ENCODE measurements at places on chromosomes 2 and 18.

DNA sequence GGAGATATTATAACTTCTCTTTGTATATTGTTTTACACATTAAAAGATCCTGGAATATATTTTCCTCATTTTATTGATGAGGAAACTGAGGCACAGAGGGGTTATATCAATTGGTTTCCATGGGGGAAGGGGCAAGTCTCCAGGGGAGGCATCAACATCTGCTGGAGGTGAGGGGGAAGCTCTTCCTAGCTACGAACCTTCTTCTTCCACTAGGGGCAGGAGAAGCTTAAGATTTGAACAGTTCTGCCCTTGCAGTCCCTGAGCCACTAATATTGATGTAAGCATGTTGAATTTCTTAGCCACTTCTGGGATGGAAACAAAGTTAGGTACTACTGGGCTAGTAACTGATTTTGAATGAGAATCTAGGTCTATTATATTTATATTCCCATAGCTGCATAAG, 140.1 kb upstream of the AQP4 start:
- DNase-seq, result no peak

DNA sequence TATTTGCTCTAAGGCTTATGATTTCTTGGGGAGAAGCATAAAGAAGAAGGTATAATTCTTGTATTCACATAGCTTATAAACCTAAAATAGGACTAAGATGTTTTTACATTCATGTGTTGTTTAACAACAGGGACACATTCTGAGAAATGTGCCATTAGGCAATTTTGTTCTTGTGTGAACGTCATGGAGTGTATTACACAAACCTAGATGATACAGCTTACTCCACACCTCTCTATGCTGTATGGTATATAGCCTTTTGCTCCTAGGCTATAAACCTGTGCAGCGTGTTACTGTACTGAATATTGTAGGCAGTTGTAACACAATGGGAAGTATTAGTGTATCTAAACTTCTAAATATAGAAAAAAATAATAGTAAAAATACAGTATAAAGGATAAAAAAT, 92.1 kb downstream of the PHLPP1 start:
- DNase-seq, result no peak

DNA sequence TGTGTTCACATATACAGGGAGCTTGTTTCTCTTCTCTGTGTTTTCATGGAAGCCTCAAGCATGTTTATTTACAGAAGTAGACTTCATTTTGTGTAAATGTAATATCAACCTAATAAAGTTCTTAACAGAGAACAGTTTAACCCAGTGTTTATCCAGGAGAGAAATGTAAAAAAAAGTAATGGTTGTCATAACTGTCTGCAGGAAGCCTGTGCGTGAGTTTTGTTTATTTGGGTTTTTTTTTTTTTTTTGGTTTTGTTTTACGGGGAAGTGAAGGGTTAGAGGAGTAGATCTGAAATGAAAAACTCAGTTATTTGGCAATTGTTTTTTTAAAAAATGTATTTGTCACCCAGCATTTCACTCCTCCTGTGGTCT, 124.7 kb downstream of the RAPGEF4 start:
- DNase-seq, result no peak

GRCh38 chr18:55774505-55774904, 186.5 kb upstream of the TCF4 start:
- no peak for DNase-seq

DNA sequence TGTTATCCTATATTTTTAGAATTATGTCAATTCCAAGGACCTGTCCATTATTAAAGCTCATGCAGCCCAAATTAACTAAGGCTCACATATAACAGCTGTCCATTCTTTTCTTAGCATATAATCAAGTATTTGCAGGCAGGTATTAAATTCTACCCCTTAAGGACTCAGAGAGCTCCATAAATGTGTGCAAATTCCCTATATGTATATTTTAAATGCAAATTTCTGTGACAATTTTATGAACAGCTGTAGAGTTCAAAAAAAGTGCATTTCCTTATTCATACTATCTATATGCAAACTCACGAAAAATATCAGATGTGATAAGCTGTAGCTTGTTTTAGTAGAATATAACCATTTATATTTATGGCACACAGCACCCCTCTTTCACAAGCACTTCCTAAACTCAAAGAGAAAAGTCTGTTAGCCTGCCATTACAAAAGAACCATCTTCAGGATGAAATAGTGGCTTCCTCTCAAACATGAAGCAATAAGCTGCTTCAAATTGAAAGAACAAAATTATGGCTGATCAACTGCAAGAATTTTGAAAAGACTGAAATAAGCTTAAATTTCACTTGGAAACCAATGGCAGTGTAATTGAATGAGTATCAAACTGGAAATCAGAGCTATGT, 155.0 kb upstream of the REG3G start:
- DNase-seq, result no peak

DNA sequence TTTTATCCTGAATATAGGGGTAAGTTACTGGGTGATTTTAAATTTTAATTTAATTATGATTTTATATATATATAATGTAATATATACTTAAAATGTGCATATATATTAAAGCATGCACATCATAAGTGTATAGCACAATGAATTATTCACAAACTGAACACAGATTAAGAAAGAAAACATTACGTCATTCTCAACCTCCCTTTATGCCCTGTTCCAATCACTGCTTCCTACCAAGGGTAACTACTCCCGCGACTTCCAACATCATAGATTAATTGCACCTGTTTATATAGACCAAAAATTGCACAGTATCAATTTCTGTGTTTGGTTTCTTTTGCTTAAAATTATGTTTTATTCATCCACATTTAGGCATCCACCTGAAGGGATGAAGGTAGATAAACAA, 301.3 kb upstream of the KLHL14 start:
- DNase-seq, result no peak

- DNase-seq, result peak; percentile 22
Observed at GRCh38 chr18:23618862-23619387, 32.6 kb upstream of the NPC1 start.

DNA sequence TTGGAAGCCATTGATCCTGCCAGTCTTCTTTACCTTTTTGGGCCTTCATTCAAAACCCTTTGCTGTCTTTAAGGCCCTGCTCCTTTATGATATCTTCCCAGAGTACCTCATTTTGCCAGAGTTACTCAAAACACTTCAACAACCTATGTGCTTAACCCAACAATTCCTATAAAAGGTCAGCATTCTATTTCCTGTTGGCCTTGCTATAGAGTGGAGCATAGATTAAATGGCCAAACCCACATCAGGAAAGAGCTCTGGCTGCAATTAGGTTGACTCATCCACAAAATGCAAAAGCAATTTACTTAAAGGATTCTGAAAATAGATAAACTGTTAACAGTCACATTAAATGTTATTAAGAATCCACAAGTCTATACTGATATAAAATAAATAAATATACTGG, 21.2 kb downstream of the MRPL33 start:
- DNase-seq, result no peak

DNA sequence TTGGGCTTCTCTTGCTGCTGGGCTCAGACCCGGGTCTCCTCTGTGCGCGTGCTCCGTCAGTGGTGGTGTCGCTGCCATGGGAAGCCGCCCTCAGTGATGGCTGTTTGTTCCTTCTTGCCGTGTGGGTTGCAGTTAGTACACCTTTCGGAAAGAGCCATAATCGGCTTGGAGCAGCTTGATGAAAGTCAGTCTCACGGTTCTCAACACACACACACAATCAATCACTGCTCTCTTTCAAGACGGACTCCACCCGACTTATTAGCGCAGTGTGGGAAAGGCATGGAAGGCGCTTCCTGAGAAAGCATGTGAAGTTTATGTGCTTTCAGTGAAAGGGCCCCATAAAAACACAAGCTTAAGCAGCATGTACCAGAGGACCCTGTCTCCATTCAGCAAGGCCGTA, 64.1 kb downstream of the SOX11 start:
- DNase-seq, result no peak

- DNase-seq, result peak; percentile 57
Observed at GRCh38 chr2:21317131-21317530, 193.4 kb downstream of the TDRD15 start.

GRCh38 chr2:173305303-173305702, 49.4 kb upstream of the CDCA7 start:
- DNase-seq, result no peak

DNA sequence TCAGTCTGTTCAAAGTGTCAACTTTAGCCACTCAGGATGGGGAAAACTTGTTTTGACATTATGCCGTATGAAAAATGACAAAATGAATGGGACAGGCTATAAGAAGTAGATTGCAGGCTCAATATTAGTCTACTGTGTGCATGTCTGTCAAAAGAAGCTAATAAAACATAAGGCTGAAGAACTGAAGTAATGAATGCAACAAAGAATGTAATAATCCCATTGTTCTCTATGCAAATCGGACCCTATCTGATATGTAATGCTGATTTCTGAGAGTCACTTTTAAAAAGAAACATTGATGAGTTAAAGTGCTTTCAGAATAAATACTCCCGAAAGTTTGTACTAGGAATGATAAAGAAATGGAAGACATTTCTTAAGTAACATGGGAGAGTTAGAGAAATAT, 172.2 kb downstream of the DLGAP1 start:
- no peak for DNase-seq

GRCh38 chr18:78713726-78714125, 265.9 kb upstream of the SALL3 start:
- DNase-seq, result no peak

GRCh38 chr18:48818329-48819254, 132.2 kb downstream of the SMAD7 start:
- DNase-seq, result no peak

- DNase-seq, result no peak
Observed at GRCh38 chr2:186575302-186575701, 14.6 kb upstream of the ITGAV start.

DNA sequence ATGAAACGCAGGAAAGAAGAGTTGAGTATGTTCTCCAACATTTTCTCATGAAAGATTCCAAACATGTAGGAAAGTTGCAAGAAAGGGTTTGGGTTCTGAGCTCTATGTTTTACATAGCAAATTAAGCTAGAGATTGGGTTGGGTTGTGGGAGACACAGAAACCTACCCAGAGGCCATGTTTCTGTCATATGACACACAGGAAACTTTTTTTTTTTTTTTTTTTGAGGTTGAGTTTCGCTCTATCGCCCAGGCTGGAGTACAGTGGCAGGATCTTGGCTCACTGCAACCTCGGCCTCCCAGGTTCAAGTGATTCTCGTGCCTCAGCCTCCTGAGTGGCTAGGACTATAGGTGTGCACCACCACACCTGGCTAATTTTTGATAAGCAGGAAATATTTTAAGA, 57.6 kb downstream of the DOCK10 start:
- no peak for DNase-seq

DNA sequence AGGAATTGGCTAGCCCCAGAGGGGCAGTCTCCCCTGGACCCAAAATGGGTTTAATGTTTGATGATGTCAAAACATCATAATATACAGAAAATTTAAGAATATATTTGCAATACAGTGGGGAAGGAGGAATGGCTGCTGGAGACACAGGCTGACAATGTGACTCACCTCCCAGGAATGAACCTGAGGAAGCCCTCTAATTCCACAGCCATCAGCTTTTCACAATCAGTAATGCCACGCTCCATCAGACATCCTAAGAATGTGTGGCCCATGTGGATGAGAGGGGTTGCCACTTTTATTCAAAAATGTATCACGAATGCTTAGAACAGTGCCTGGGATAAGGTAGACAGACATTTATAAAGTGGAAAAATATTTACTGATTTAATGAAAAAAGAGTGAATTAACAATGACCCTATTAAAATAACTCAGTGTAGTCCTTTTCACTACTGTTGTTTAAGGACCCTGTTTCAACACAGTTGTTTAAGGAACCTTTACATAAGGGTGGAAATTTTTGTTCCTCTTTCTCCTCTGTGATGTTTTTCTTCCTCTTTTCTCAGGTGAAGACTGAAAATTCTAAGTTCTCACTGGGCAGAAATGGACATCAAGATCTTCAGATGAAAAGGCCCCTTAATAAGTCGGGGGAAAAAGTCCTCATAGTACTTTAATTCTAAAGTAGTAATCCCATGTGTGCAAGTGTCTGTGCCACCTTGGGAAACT, 17.5 kb upstream of the TMEM163 start:
- DNase-seq, result no peak

DNA sequence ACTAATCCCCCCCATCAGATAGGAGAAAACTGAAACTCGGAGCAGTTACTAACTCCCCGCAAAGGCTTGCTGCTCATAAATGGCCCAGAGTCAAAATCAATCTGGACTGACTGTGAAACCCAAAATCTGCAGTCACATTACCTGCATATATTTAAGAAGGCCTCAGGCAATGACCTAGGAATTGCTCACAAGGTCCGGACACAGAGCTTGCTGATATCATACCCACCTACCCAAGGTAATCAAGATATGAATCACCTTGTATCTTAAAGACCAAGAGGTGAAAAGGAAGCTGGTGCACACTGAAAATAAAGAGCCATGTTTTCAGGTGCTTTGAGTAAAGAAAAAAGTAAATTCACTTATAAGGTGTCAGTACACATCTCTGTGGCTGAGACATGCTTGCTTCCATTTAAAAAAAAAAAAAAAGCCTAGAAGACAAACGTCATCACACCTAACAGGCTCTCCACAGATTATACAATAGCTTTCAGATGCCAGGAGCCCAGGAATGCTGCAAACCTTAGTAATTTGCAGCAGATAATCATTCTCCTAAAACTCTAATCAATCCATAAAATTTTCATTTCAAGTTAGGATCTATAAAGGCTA, 195.4 kb downstream of the ZEB2 start:
- DNase-seq, result no peak

- DNase-seq, result no peak
Observed at GRCh38 chr2:40028792-40029488, 249.9 kb upstream of the THUMPD2 start.

DNA sequence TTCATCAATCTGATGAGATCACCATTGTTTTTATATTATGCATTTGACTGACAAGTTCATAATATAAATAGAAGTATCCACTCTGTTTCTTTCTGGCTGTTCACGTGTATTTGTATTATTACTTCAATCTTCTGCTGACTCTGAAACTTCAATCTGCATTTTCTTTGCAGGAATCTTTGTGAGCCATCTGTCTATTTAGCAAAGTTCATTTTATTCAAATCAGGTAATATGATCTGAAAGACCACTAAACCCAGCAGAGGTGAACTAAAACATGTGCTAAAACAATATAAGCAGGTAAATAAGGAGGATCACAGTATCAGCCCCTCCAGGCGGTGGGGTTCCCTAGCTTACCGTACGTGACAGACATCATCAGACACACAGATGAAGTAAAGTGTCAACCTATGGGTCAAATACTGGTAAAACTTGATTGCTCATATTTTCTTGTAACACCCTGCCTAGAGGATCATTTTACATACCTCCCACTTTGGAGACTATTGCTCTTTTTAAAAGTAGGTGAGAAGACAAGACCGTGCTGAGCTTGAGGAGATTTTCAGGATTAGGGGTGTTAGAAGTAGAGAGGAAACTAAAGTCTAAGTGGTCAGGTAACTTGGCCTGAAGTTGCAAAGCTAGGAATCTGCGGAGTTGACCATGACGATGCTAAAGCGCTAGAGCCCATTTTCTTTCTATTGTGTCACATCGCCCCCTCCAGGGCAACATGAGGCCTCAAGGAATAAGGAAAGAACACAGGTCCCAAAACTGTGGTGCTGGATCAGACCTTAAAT, 9.0 kb downstream of the DTNB start:
- peak; percentile 48 for DNase-seq

Data from neural crest cell (in vitro differentiated cells).